ENCODE measurements at places on chromosomes 7 and 10.
A peak's percentile ranks its signal among the peaks of the same experiment; 100 is the strongest.

DNA sequence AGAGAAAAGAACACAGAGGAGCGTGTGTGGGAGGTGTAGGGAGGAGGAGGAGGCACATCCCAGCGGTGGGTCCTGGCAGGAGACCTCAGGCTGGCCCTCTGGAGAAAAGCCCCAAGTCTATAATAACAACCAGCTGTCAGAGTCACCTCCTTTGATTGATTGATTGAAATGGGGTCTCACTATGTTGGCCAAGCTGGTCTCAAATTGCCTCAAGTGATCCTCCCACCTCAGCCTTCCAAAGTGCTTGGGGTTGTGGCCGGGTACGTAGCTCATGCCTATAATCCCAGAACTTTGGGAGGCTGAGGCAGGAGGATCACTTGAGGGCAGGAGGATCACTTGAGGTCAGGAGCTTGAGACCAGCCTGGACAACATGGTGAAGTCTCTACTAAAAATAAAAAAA is 103.0 kb upstream of the ANLN start:
- peak overlapping the region; percentile 99 for H3K27ac ChIP-seq
- H3K4me3 ChIP-seq = peak overlapping the region; percentile 72
- H3K4me1 ChIP-seq = peaks cover 61% of the 10 kb centered on the region
- H3K36me3 ChIP-seq = peaks cover 8% of the 10 kb centered on the region
- DNase-seq = no peak
- no peaks in the 10 kb centered on the region for H3K27me3 ChIP-seq

GRCh38 chr7:140509789-140510188 is 30.5 kb upstream of the MKRN1 start:
- H3K4me3 ChIP-seq = no peak overlapping the region
- DNase-seq = no peak
- H3K27me3 ChIP-seq = no peaks in the 10 kb centered on the region
- H3K27ac ChIP-seq = no peak overlapping the region

- H3K27me3 ChIP-seq = no peaks in the 10 kb centered on the region
- no peak overlapping the region for H3K4me3 ChIP-seq
- no peaks in the 10 kb centered on the region for H3K4me1 ChIP-seq
- H3K27ac ChIP-seq = no peak overlapping the region
These were observed 487.0 kb downstream of the SORCS3 start for GRCh38 chr10:105128111-105128510.

GRCh38 chr7:102186306-102186705 is 100.4 kb upstream of the SH2B2 start:
- H3K36me3 ChIP-seq = peaks cover 16% of the 10 kb centered on the region
- DNase-seq = no peak
- no peaks in the 10 kb centered on the region for H3K27me3 ChIP-seq
- H3K4me3 ChIP-seq = no peak overlapping the region
- H3K4me1 ChIP-seq = no peaks in the 10 kb centered on the region
- H3K27ac ChIP-seq = no peak overlapping the region

- H3K4me1 ChIP-seq = peaks cover 6% of the 10 kb centered on the region
- no peak overlapping the region for H3K4me3 ChIP-seq
- H3K36me3 ChIP-seq = no peaks in the 10 kb centered on the region
- no peak for DNase-seq
- H3K27me3 ChIP-seq = peaks cover 10% of the 10 kb centered on the region
- H3K27ac ChIP-seq = no peak overlapping the region
These were observed 22.8 kb upstream of the PWWP2B start for GRCh38 chr10:132374176-132374575.

GRCh38 chr10:15791816-15792524 is 68.3 kb downstream of the MINDY3 start:
- no peak for DNase-seq
- peaks cover 4% of the 10 kb centered on the region for H3K4me1 ChIP-seq
- peaks cover 35% of the 10 kb centered on the region for H3K36me3 ChIP-seq
- no peak overlapping the region for H3K4me3 ChIP-seq

DNA sequence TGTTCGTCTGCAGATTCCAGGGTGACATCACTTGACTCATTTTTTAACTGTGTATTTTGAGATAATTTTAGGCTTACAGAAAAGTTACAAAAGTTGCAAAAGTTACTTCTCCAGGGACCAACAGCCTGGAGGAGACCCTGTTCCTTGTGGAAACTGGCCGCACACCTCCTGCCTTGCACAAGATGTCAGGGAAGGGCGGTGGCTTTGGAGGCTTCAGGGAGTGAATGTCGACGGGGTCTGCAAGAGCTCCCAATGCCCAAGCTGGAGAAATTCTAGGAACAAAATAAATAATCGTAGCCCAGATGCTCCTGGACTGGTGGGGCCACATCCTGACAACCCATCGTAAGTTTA is 62.2 kb upstream of the FAM20C start:
- no peak for DNase-seq
- H3K4me1 ChIP-seq = no peaks in the 10 kb centered on the region
- H3K4me3 ChIP-seq = no peak overlapping the region
- H3K36me3 ChIP-seq = no peaks in the 10 kb centered on the region
- no peaks in the 10 kb centered on the region for H3K27me3 ChIP-seq
- H3K27ac ChIP-seq = no peak overlapping the region

GRCh38 chr7:69434398-69434815 is 163.9 kb upstream of the AUTS2 start:
- H3K4me1 ChIP-seq = peaks cover 11% of the 10 kb centered on the region
- no peak for DNase-seq
- H3K36me3 ChIP-seq = no peaks in the 10 kb centered on the region

DNA sequence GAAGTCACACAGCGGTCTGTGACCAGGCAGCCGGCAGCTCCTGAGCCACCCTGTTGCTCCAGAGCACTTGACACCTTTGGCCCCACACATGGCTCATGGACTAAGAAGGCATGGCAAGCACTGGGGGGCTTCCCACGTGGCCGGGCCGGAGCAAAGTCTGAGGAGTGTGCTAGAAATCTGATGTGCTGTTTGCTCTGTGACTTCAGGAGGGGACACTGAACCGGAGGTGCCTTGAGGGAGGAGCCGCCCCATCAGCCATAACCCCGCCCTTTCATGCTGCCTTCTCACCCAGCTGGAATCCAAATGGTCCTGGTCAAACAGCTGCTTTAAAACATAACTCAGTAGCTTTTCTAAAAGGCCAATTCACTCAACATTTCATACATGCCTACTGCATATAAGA is 33.5 kb downstream of the PROSER2 start:
- peaks cover 10% of the 10 kb centered on the region for H3K27me3 ChIP-seq
- H3K4me3 ChIP-seq = no peak overlapping the region
- peaks cover 2% of the 10 kb centered on the region for H3K36me3 ChIP-seq
- no peak overlapping the region for H3K27ac ChIP-seq
- H3K4me1 ChIP-seq = peaks cover 7% of the 10 kb centered on the region
- no peak for DNase-seq

DNA sequence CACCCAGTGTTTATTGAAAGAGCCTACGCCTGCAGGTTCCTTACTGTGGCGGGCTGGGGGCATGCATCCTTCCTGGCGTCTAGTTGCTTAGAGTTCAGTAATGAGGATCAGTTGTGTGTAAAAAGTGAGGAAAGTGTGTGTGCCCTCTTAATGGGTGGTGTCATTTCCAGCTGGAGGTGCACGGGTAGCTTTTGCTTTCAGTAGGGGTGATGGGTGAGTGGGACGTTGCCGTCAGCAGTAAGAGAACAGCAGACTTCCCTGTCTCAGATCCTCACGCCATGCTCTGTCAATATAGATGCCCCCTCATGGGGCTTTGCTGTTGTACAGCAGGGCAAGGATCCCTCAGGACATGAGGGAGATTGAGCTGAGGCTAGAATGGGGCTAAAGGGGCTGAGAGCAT is 352.6 kb upstream of the GALNT17 start:
- peak overlapping the region; percentile 44 for H3K4me3 ChIP-seq
- DNase-seq = no peak

DNA sequence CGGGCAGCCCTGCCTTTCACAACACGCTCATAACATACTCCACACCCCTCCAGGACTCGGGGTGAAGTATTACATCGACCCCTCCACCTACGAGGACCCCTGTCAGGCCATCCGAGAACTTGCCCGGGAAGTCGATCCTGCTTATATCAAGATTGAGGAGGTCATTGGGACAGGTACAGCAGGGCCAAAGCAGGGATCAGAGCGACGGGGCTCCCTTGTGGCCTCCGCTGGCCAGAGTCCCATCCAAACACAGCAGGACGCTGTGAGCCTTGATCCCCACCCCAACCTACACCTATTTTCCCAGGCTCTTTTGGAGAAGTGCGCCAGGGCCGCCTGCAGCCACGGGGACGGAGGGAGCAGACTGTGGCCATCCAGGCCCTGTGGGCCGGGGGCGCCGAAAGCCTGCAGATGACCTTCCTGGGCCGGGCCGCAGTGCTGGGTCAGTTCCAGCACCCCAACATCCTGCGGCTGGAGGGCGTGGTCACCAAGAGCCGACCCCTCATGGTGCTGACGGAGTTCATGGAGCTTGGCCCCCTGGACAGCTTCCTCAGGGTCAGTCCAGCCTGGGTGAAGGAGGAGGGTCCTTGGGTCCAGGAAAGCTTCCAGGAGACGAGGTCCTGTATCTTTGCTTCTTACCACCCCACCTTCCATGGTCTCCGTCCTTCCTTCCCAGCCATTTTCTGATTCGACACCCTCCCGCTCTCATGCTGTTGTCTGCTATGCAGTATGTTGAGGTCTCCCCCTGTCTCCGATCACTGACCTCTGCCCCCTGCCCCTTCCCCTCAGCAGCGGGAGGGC is 13.5 kb downstream of the EPHB6 start:
- H3K27ac ChIP-seq = no peak overlapping the region
- DNase-seq = no peak
- no peaks in the 10 kb centered on the region for H3K27me3 ChIP-seq
- H3K4me1 ChIP-seq = no peaks in the 10 kb centered on the region

- H3K4me3 ChIP-seq = no peak overlapping the region
- no peaks in the 10 kb centered on the region for H3K27me3 ChIP-seq
- DNase-seq = no peak
These were observed 145.9 kb downstream of the CNTNAP2 start for GRCh38 chr7:146262527-146262926.

GRCh38 chr10:44724415-44725174 is 186.5 kb upstream of the TMEM72 start:
- H3K36me3 ChIP-seq = no peaks in the 10 kb centered on the region
- no peaks in the 10 kb centered on the region for H3K27me3 ChIP-seq
- H3K4me3 ChIP-seq = no peak overlapping the region
- no peaks in the 10 kb centered on the region for H3K4me1 ChIP-seq
- DNase-seq = no peak

DNA sequence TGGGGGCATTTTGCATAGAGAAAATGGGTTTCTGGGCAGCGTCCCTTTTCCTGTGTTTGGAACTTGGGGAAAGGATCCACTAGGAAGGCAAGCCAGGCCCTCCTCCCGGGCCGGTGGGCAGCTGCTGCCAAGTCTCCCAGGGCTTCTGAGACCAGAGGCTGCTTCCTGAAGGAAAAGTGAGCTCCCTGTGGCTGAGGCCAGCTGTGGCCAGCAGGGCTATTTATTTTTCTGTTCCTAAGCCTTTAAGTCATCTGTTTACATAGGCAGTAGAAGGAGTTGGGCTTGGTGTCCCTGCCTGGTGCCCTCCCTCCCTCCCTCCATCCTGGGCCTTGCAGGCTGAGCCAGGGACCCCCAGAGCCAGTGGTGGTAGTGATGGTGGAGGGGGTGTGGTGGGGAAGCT is 70.5 kb upstream of the COL13A1 start:
- H3K4me3 ChIP-seq = no peak overlapping the region
- no peaks in the 10 kb centered on the region for H3K36me3 ChIP-seq
- H3K4me1 ChIP-seq = peaks cover 10% of the 10 kb centered on the region
- peak overlapping the region; percentile 35 for H3K27ac ChIP-seq
- DNase-seq = no peak
- peaks cover 36% of the 10 kb centered on the region for H3K27me3 ChIP-seq

GRCh38 chr7:116977172-116977571 is 23.9 kb downstream of the ST7 start:
- H3K27ac ChIP-seq = no peak overlapping the region
- H3K4me3 ChIP-seq = no peak overlapping the region
- H3K4me1 ChIP-seq = peaks cover 11% of the 10 kb centered on the region
- H3K27me3 ChIP-seq = no peaks in the 10 kb centered on the region
- DNase-seq = no peak

- no peaks in the 10 kb centered on the region for H3K36me3 ChIP-seq
- no peak overlapping the region for H3K27ac ChIP-seq
- H3K4me3 ChIP-seq = no peak overlapping the region
- H3K27me3 ChIP-seq = no peaks in the 10 kb centered on the region
- no peaks in the 10 kb centered on the region for H3K4me1 ChIP-seq
These were observed 376.4 kb downstream of the NRG3 start for GRCh38 chr10:82251222-82251906.

DNA sequence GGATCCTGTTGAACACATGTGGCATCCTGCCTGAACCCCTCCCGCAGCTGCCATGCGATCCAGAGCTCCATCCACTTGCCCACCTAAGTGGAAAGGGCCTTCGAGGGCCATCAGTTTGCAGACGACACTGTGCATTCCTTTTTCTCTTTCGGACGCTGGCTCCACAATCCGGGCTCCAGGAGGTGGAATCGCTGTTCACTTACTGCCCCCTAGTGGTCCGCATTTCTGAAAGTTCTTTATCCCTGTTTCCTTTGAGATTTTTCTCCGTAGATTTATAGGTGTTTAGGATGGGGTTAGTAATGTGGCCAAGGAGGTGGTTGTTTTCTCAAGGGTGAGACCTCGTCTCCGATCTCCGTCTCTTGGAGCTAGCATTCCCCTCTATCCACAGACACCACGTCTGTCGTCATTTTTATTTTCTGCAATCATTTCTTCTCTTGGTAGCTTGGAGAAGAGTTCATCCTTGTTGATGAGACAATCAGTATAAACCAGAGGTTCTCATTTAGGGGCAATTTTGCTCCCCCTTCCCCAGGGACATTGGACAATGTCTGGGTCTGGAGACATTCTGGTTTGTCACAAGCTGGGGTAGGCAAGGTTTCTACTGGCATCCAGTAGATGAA is 204.6 kb downstream of the ARHGAP21 start:
- H3K27me3 ChIP-seq = peaks cover 30% of the 10 kb centered on the region
- peak overlapping the region; percentile 57 for H3K4me3 ChIP-seq
- peaks cover 12% of the 10 kb centered on the region for H3K4me1 ChIP-seq
- H3K27ac ChIP-seq = no peak overlapping the region
- no peak for DNase-seq

- peaks cover 92% of the 10 kb centered on the region for H3K27me3 ChIP-seq
- no peak for DNase-seq
- peaks cover 31% of the 10 kb centered on the region for H3K4me1 ChIP-seq
- no peak overlapping the region for H3K27ac ChIP-seq
- H3K4me3 ChIP-seq = peak overlapping the region; percentile 82
- H3K36me3 ChIP-seq = peaks cover 2% of the 10 kb centered on the region
These were observed 1.4 kb upstream of the CREB5 start for GRCh38 chr7:28410628-28411531.

Measured in central memory CD8-positive, alpha-beta T cell (primary cell).